ENCODE measurements at places on chromosomes 6 and 20.

DNA sequence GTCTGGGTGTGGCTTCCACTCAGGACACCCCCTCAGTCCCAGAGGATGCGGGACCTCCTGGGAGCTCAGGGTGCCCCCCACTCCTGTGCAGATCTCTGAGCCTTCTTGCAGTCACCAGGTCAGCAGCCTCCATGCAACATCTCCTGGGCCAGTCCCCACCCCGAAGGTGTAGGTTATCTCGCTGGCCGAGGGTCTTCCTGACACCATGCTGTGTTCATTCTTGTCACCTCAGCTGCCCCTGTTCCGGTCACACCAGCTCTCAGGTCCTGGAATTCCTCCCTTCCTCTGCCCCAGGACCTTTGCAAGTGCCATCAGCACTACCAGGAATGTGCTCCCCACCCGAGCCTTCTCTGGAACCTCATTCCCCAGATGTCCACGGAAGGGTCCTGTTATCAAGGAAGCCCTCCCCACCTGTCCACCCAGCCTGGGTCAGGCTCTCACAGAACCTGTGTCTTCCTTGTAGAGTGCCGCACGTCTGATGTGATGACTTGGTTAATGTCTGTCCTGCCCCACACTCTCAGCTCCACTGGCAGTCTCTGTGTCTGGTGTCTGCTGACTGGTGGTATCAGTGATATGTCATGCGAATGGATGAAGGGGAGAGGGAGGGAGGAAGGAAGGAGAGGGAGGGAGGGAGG, 329.6 kb downstream of the TAF4 start:
- DNase-seq: no peak

DNA sequence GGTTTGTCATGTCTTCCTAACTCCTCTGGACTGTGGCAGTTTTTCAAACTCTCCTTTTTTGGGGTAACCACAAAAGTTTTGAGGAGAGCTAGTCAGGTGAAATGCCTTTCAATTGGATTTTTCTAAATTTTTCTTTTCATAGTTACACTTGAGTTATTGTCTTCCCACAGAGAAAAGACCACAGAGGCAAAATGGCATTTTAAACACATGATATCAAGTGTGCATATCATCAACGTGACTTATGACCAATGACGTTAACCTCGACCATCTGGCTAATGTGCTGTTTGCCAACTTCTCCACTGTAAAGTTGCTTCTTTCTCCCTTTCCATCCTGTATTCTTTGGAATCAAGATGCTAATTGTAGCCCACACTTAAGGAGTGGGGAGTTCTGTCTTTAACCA, 41.3 kb upstream of the SNAP25 start:
- no peak for DNase-seq

DNA sequence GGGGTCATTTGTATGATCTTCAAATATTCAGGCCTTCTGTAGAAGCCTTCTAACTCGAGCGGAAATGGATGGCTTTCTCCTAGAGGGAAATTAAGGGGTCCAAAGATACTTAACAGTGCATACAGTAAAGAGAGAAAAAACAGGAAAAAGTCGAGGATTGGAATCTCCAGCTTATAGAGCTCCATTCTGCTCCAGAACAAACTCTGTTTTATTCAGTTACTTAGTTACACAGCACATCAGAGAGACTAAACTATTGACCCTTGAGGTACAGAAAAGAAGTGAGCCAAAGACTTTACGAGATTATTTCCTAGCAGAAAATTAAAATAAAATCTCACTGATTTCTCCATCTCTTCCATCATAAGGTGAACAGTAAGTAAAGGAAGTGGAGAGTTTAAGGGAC, 43.8 kb upstream of the DSE start:
- no peak for DNase-seq

GRCh38 chr20:61356196-61356595, 104.1 kb downstream of the CDH4 start:
- DNase-seq: peak; percentile 48

DNA sequence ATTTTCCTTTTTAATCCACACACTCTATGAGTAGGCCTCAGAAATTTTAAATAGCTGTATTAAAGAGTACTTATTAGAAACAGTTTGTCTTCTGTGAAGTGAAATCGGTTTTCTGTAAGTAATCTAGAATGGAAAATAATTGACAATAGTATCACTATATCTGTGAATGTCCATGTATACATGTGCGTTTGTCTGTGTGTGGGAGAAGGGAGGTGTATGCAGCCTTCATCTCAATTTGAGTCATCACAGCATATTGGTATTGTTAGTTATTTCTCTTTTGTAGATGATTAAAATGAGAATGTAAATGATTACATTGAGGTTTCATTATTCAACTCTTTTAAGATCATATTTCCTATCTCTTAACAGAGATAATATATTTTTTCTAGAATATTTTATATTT, 206.0 kb downstream of the EYS start:
- no peak for DNase-seq

DNA sequence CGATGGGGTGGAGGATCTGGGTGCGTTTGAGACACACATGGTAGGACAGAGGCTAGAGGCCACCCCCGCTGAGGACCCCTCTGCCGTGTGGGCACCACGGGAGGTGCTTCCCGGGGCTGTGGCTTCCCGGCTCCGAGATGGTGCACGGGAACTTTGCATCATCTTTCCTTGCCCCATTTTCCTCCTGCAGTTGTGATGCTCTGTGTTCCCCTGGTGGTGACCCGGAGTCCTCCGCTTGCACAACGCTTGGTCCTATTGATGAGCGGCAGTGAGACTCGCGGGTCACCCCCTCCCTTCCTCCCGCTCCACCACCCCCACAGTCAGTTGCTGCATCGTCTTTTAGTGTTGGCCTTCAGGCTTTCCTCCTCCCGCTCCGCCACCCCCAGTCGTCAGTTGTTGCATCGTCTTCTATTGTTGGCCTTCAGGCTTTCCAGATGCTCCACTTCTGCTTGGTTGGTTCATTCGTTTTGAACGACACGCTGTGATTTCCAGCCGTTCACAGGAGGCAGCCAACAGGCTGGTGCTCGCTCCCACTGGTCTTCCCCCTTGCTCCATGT, 37.3 kb downstream of the PYGB start:
- no peak for DNase-seq

GRCh38 chr20:43840382-43841070, 74.1 kb upstream of the TOX2 start:
- DNase-seq: no peak

GRCh38 chr6:117545161-117545595, 57.1 kb downstream of the GOPC start:
- DNase-seq: peak; percentile 22

DNA sequence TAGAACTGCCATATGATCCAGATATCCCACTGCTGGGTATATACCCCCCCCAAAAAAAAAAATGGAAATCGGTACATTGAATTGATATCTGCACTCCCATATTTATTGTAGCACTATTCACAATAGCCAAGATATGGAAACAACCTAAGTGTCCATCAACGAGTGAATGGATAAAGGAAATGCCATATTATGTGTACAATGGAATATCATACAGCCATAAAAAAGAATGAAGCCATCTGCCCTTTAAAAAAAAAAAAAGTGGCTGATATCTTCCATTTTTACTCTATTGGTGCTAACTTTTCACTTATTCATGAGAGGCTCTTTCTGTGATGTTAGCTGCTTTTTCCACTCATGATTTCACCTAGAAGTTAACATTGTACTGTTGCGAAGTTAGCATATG, 156.5 kb downstream of the REV3L start:
- no peak for DNase-seq

DNA sequence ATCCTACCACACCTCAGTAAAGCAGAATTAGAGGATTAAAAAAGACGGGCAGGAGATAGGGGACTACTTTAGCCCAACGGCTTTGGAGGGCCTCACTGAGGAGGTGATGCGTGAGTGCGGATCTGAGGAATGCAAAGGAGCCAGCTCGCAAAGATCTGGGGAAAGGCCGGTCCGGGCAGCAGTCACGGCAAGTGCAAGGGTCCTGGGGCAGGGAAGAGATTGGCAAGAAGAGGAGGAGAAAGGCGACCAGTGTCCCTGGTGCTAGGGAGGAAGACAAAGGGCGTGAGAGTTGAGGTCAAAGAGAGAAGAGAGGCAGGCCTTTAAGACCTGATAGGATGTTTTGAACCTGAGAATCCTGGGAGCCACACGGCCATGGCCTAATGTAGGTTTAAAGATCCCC, 86.8 kb downstream of the KCNB1 start:
- DNase-seq: no peak

DNA sequence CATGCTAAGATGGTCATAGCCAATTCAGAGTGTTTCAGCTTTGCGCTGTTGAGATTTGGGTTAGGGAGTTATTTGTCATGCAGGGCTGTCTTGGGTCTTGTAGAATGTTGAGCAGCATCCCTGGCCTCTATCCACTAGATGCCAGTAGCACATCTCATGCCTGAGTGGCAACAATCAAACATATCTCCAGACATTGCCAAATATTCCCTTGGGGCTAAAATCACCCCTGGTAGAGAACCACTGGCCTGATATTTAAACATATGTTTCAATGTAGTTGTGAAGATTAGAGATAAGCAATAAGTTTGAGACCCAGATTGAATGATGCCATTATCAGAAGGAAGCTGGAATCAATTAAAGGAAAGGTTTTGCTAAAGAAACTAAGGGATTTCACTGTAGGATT, 463.3 kb downstream of the DOK5 start:
- DNase-seq: no peak

GRCh38 chr20:57893366-57893999, 183.7 kb upstream of the PMEPA1 start:
- DNase-seq: no peak

GRCh38 chr20:49270177-49270576, 7.7 kb downstream of the ZNFX1 start:
- DNase-seq: no peak

DNA sequence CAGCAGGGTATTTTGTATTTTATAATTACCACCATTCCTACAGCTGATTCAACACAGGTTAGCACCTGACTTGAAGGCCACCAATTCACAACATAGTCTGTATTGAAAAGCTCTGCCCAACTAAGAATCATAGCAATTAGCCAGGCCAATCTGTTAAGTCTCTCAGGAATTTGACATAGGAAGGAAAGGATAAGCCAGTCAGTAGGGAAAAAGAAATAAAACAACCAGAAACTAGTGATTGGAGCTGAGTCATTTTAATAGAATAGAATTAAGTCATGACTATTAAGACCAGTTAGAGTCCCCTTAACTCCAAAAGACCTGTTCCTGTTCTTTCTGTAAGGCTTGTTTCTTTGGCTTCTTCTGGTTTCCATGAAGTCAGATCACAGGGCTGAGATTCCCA, 8.1 kb downstream of the RANBP9 start:
- DNase-seq: no peak

GRCh38 chr20:34549929-34550305, 8.6 kb upstream of the MAP1LC3A start:
- no peak for DNase-seq

DNA sequence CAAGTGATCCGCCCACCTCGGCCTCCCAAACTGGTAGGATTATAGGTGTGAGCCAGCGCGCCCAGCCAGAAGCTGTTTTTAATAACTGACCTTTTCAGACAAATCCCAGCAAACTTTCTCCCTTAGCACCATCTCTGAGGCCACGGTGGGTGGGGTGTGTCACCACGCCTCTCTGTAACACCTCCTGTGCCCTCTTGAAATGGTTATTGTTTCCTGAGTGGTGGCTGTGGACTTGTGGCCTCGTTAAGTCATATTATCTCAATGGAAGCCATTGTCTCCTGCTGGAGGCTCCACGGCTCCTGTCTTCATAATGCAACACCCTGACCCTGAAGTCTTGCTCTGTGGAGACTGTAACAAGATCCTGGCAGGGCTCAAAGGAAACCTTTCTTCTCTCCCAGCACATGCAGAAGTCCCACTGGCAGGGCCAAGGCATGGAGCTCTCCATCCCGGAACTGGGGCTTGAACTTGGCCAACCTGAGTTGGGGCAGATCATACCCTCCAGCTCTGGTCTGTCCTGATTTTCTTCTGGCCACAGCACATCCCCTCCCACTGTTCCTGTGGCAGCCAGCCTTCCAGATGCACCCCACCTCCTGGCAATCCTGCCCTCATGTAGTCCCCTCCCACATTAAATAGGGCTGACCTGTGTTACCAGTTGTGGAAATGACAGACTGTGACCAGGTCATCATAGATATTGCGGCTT, 81.1 kb downstream of the SNX5 start:
- no peak for DNase-seq

DNA sequence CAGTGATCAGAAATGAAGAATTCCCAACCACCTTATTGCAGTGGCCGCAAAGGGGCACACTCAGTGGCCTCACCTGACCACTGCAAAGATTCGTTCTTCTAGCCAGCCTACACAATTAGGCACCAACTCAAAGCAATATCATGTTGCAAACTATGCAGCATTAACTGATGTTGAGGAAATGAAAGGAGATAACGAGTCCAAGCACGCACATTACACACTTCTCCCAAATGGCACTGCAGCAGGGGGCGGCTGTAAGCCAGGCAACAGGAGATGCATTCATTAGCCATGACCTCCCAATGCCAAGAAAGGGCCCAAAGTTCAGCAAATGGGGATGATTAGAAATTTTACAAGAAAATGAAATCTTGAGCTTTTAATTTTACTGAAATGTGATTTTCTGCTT, 39.3 kb downstream of the ATXN1 start:
- DNase-seq: no peak

DNA sequence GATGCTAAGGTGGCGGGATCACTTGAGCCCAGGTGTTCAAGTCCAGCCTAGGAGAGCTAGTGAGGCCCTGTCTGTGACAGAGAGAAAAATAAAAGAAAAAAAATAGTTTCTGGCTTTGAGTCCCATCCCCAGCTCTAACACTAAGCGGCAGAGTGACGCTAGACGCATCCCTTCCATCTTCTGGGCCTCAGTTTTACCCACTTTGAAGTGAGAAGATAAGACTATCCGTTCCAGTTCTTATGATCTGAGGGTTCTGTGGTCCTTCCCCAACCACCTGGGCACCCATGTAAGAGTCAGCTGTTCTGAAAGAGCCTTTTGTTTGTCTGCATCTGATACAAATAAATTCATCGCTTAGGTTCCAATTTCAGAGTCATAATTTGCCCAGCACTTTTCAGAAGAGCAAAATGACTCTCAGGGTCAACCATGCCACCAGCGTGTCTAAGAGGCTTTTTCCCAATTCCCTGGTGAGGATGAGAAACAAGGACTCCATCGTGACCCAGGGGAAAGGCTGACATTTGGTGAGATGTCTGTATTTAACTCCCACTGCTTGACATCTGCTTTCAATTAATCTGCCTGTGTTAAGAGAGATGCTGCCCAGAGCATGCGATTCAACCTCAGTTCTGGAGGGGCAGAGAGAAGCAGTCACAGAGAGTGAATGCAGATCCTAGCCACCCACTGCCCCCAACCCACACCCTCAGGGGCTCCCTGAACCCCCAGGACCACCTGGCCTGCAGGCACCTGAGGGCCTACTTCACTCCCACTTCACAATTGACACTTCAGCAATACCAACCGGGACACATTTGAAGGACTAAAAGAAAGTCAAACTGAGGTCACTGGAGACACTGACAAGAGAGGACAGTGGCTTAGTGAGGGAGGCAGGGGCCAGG, 131.6 kb upstream of the TOP1 start:
- DNase-seq: peak; percentile 13

GRCh38 chr6:40852779-40853373, 186.1 kb downstream of the UNC5CL start:
- no peak for DNase-seq

DNA sequence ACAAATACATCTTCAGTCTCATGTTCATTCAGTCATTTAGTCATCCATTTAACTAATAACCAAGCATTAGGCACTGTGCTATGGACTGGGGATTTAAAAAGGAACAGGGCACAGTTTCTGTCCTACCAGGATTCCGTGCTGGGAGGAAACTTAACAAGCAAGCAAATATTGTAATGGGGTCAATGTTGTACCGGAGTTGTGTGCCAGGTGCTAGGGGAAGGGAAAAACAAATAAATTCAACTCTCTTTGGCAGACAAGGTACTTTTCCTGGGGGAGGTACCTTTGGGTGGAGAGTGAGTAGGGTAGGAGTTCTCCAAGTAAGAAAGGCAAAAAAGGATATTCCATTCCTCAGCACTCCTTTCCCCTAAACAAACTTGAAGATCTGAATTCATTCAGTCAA, 90.3 kb downstream of the OLIG3 start:
- DNase-seq: no peak

Data from NCI-H187 treated with DMSO at 0.1 percent for 48 hours (cell line).